Left lung (tissue), 14 donors: ENCODE measurements at places on chromosomes 2 and 18. TPM values are rescaled to one million over a fixed set of nuclear protein-coding genes. Genes with fewer than 3 reads are reported as not detected.
A peak's percentile ranks its signal among the peaks of the same experiment; 100 is the strongest.

DNA sequence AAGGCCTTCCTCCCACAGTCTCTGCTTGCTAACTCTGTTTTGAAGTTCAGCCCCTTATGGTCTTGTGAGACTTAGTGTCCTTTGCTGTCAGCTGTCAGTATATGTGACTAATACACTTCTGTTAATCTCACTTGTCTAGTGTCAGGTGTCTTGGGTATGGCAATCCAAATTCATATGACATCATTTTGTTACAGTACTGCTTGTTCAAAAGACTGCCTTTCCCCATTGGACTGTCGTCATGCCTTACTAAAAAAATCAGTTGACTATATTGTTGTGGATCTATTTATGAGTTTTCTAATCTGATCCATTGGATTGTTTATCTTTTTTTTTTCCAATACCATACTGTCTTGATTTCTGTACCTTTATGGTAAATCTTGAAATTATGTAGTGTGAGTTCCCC, 611.4 kb upstream of the HS6ST1 start:
- DNase-seq = no peak

GRCh38 chr2:112157472-112157871, 19.3 kb downstream of the FBLN7 start:
- no peak for DNase-seq

DNA sequence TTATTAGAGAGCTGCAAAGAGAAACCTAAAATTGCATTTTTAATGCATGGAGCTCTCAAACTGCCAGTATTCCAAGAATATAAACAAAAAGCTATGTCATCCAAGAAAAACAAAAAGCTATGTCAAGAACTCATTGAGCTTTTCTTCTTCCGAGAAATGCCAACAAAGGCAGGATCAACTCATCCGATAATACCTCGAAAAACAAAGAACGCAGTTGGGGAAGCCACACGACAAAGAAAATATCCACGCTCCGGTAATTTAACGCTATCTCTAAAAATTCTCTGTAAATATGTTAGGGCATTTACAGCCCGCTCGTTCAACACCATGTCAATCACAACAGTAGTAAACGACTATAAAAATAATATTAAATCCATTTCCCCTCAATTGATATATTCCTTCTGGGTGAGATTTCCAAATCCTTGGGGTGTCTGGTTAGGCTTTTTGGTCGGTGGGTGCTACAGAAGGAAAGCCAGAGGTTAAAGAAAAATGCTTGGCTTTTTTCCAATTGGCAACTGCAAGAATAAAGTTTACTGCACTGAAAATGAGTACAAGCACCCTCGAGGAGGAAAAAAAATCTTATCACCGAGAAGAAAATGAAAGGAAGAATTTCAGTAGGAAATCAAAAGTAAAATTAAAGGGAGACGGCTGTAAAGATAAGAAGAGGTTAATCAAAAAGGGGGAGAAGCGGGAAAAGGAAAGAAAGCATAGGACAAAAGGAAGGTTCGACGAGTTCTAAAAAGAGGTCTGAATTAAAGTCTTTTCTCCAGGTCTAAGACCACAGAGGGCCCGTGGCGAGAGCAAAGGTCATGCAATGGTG, 856 bp downstream of the TIA1 start:
- no peak for DNase-seq

- no peak for DNase-seq
These were observed 140.8 kb downstream of the AGAP1 start for GRCh38 chr2:235634435-235635158.

GRCh38 chr18:49812286-49813068, 856 bp downstream of the ACAA2 start:
- no peak for DNase-seq

DNA sequence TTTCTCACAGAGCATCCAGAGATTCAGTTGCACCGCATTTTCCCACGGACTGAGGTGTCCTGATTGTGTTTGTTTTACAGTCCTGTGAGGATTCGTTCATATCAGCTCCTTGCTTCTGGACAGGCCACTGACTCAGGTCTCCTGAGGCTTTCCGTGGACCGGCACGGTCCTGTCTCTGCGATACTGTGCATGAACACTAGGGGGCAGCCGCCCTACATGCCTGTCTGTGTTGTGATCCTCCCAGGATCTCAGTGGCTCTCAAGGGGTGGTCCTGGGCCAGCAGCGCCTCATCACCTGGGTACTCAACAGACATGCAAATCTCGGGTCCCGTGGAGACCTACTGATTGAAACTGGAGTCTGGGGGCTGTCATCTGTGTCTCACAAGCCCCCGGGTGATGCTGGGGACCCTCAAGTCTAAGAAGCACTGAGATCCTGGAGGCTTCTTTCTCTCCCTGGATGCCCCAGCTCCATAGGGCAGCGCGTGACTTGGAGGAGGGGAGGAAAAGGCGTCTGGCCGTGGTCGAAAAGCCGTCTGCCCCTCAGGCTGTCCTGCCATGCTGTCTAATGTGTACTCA, 28.9 kb downstream of the IL1R2 start:
- DNase-seq = peak; percentile 88

DNA sequence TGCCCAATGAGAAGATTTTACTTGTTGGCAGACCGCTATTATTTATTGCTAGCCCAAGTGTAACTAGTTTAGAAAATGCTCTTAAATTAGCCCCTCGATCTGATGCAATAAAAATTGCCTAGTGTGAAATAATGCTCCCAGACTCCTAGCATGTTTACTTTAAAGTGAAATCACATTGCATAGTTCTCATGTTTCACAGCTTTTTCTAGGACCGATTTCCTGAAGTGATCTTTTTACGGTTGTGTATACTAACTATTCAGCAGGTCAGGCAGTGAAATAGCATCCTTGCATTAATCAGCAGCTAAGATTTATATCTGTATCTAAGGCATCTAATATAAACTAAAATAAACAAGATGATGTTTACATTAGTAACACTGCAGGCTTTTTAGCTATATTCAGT, 52.4 kb downstream of the PMS1 start:
- DNase-seq = no peak

- no peak for DNase-seq
These were observed 122.4 kb downstream of the SETBP1 start for GRCh38 chr18:44803019-44803650.

The ARHGAP28 gene
- total RNA-seq = 16.6 TPM

The SERPINB10 gene
- not detected for total RNA-seq

The IL36B gene
- not detected for total RNA-seq
